Omental fat pad (tissue), 4 donors: ENCODE measurements at places on chromosomes 5 and 9. TPM values are rescaled to one million over a fixed set of nuclear protein-coding genes. Genes with fewer than 3 reads are reported as not detected.

Gene HAND1
- not detected for total RNA-seq

Gene ZFP37
- total RNA-seq, result 2.3 TPM

Gene CDH6
- 8.8 TPM for total RNA-seq

Gene NR6A1
- 0.95 TPM for total RNA-seq

Gene QRFP
- total RNA-seq, result not detected
